Astrocyte of the spinal cord (primary cell): ENCODE measurements at places on chromosomes 1 and 21.
A peak's percentile ranks its signal among the peaks of the same experiment; 100 is the strongest.

GRCh38 chr1:200888349-200888838 lies 6.3 kb upstream of the INAVA start:
- no peak for DNase-seq

DNA sequence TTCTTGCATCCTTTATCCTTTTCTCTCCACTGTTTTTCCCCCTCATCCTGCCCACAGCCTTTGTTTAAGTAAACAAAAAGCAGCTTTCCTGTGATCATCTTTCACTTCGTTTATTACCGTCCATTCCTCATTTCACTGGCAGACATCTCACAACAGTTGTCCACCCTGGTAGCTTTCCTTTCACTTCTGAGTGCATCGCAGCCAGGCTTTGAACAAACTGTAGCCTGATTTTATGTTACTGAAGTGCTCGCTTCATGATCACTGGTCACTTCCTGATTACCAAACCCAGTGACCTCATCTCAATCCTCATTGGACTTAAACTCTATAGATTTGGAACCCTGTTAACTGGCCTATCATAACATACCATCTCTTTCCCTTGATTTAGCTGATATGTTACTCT lies 67.7 kb downstream of the SDCCAG8 start:
- no peak for DNase-seq

- no peak for DNase-seq
Observed at GRCh38 chr1:182340233-182341058, 51.1 kb downstream of the GLUL start.

- peak; percentile 45 for DNase-seq
Observed at GRCh38 chr21:35086357-35086756, 37.3 kb upstream of the RUNX1 start.

DNA sequence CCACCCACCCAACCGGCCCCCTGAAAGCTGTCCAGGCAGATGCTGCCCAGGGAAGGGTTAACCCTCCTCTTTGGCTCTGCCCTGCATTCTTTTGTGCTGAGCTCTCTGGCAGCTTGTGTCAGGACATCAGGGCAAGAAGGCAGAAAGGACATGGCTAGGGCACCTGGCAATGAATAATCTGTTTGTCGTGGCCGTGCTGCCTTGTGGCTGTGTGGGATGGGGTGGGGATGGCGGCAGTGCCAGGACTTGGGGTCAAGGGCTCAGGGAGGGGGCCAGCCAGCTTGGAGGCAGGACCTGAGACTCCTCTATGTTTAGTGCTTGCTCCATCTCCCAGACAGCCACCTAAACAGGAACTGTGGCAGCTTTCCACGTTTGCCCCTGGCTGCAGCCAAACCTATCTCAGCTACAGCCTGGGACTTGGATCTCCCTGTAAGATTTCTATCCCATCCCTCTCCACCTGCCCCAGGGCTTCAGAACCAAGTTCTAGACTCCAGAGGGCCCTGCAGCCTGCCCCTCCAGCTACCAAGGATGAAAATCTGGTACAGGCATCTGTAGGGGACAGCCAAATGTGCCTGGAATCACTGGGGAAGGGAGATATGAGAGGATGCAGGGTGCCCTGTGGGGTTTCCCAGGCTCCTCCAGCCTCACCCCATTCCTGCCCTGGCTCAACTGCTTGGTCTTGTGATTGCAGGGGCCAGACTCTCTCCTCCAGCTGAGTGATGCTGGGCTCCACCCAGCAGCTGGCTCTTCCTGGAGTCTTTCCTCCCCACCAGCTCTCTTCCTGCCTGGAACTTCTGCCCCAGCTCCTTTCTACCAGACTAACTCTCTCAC lies 9.6 kb upstream of the GPR37L1 start:
- DNase-seq: no peak

DNA sequence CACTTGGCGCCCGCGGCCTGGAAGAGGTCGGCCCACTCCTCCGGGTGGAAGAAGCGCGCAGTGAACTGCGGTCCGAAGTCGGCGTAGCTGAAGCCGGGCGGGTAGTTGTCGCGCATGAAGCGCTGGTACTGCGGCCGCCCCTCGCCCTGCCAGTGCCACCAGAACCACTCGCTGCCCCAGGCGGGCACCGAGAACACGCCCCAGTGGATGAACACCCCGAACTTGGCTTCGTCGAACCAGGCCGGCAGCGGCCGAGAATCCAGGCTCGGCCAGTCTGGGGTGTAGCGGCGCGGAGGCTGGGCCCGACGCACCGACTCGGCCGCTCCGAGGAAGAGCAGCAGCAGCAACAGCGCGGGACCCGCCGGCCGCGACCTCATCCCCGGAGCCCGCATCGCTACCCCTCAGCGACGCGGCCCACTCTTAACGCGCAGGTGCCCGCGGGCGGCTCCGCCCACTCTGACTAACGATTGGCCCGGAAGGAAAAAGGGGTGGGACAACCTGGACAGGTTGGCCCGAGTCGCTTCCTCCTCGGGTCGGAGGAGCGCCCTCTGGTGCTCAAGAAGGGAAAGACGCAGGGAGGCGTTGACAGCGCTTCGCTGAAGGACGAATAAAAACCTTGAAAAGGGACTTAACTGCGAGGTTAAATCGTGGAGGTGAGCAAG lies at the start of gene FUCA1:
Gene FUCA1, minus strand, starts transcription at position 396 of the 662 bp plus-strand sequence. Its CDS starts 4 bp downstream, at position 392.
- peak; percentile 88 for DNase-seq

DNA sequence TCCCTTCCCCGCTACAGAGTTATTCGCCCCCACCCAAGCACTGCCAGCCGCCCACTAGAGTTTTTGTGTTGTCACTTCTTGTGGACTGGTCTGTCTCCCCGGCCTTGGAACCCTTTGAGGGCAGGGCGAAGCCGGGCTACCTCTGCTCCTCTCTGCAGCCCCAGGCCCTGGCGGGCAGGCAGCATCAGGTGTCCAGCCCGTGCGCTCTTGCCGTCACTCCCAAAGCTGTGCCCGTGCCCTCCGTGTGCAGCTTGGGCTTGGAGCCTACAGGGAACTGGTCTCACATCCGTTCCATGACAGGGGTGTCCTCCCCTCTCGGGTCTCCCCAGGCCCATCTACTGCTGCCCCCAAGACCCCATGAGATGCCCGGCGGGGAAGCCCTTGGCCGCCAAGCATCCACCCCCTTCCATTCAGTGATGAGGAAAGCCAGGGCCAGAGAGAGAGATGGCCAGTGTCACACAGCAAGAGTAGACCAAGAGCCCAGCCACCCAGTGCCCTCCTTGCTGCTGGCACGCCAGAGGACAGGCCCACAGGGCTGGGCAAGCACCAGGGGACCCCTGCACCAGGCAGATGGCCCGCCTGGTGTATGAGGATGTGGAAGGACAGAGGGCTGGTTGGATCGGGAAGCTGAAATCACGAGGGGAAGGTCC lies 15.3 kb upstream of the LDLRAP1 start:
- DNase-seq: no peak

DNA sequence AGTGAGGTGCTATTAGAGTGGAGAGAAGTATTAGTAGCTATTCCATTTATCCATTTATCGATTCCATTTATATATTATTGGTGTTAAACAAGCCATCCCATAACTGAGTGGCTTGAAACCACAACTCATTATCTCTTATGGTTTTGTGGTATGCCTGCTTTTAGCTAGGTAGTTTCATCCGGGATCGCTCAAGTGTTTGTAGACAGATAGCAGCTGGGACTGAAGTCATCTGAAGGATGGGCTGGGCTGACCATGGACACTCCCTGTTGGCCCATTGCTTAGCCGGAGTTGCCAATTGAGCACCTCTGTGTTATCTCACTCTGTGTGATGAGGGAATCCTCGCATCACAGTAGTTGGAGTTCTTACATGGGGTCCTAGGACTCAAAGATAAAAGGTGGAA lies 622.5 kb downstream of the PLA2G4A start:
- no peak for DNase-seq

GRCh38 chr21:25949701-25950100 lies 214.9 kb downstream of the GABPA start:
- DNase-seq: no peak

- no peak for DNase-seq
Observed at GRCh38 chr1:25100151-25100833, 132.0 kb downstream of the SYF2 start.

- peak; percentile 86 for DNase-seq
Observed at GRCh38 chr21:29656504-29657239, 283.1 kb downstream of the GRIK1 start.

DNA sequence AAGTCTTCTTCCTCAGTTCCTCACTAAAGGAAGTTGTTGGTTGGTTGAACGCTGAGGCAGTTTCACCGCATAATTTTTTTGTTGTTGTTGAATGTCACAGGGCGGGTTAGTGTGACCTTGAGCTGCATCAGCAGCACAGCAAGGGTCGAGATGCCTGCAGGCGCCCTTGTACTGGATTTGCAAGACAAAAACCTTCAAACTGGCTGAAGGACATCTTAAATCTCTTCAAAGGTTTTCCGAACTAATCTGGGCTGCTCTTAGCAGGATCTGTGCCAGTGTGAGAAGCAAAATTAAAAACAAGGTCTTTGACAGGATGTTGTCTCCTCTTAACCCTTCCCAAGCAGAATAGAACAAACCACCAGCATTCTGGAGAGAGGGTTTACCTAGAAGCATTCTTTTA lies 59.4 kb downstream of the NRIP1 start:
- peak; percentile 45 for DNase-seq

DNA sequence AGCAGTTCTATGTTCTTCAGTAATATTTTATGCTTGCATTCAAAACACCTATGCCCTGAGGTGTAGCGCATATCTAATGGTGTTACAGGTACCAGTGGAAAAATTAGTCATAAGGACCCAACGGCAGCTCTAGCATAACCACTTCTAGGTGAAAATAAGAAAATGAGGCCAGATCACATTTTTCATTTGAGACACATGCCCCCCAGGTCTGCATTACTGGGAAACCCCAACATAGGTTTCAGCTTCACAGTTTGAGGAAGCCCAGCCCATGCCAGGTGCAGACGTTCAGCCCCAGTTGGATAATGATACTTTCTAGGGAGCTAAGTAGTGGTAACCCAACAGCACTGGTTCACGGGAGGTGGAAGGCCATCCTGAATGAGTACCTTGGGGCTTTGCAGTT lies 129.8 kb downstream of the CNIH3 start:
- DNase-seq: no peak

DNA sequence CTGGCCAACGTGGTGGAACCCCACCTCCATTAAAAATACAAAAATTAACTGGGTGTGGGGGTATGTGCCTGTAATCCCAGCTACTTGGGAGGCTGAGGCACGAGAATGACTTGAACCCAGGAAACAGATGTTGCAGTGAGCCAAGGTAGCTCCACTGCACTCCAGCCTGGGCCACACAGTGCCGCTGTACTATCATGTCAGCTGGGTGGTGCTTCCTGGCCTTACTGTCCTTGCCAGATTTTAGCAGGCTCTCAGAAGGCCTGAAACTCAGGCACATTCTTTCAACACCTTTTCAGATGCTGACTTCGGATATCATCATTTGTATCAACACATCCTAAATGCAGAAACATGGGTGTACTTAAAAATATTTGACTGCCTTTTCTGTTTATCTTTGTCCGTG lies 31.6 kb upstream of the NBL1 start:
- DNase-seq: no peak

GRCh38 chr1:167084757-167085156 lies 5.4 kb downstream of the GPA33 start:
- DNase-seq: no peak

GRCh38 chr1:89842567-89843272 lies 21.9 kb downstream of the LRRC8D start:
- peak; percentile 68 for DNase-seq

GRCh38 chr1:51729824-51730301 lies 113.0 kb downstream of the OSBPL9 start:
- DNase-seq: peak; percentile 21

DNA sequence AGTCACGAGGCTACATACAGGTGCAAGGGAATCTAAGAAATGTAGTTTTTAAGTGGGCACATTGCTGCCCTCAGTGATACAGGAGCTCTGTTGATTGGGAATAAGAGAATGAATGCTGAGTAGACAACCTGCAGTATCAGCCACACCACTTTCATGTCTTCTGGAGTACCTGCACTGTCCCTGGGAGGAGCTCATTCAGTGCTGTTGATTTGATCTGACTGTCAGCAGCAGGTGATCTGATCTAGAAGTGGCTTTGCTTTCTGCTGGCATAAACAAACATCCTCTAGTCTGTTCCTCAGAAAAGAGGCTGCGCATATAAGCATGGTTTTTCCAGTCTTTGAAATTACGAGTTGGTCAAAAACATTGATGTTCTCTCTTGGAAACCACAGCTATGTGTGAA lies 35.5 kb upstream of the LRRC52 start:
- DNase-seq: no peak

- no peak for DNase-seq
Observed at GRCh38 chr1:77354536-77354935, 72.7 kb downstream of the AK5 start.

DNA sequence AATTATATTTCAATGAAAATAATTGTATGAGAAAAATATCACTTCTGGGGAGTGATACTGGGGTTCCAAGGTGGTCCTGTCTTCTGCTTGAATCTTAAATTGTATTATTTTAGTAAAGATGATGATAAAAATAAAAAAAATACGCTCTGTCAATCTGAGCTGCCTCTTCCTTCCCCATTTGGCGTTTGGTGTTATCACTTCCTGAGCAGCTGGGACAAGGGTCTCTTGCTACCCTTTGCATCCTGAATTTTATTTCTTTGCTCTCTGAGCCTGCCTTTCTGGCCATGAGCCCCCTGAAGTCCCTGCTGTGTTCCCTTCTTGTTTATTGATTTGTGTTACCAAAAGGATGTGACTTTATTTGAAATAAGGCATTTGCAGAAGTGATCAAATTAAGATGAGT lies 111.0 kb downstream of the KCNJ6 start:
- DNase-seq: no peak

DNA sequence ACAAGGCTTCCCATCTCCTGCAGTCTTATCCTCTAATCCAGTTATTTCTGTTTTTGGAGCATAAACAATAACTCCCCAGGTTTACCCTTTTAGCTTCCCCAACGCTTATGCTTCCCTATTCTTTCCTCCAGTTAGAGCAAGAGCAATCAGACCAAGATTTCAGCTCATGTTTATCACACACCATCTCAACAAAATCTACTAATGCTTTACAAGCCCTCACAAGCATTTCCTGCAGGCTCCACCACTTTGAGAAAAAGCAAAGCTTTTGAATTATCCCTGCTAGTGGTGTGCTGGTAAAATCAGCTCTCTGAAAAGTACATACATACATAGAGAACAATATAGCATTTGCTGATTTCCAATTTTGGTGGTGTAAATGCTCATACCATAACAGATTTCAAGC lies 92.9 kb downstream of the EDEM3 start:
- DNase-seq: no peak

DNA sequence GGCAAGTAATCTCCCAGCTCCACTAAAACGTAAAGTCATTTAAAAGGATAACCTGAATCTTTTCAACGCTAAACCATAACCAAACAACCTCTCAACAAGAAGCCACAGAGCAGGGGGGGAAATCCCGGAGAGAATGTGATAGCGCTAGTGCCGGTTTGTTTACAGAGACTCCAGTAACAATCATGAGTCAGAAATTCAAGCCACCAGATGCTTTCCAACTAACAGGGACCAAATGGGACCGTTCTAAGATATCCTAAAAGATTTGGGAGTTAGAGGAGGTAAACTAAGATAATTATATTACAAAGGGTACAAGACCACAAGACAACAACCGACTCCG lies 825 bp downstream of the DCAF8 start:
- peak; percentile 85 for DNase-seq

GRCh38 chr1:41542196-41542930 lies 57.9 kb upstream of the EDN2 start:
- no peak for DNase-seq
